ENCODE measurements at places on chromosomes 4 and X.
A peak's percentile ranks its signal among the peaks of the same experiment; 100 is the strongest.

GRCh38 chr4:159764343-159764952 is 661.6 kb downstream of the RAPGEF2 start:
- DNase-seq: peak; percentile 13

- no peak for DNase-seq
These were observed 26.7 kb downstream of the TMEM192 start for GRCh38 chr4:165085946-165086345.

DNA sequence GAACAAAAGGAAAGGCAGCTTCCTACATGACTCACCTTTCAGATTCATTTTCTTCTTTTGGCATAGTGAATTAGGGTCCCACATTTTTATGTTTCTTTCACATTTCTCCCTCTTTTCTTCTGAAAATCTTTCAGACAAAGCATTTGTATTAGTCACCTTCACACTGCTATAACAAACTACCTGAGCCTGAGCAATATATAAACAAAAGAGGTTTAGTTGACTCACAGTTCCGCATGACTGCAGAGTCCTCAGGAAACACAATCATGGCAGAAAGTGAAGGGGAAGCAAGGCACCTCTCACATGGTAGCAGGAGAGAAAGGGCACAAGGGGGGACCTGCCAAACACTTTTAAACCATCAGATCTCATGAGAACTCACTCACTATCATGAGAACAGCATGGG is 36.9 kb downstream of the MAGEA9 start:
- no peak for DNase-seq

GRCh38 chr4:39410415-39410814 is 3.7 kb downstream of the KLB start:
- DNase-seq: no peak

Data from inflammatory macrophage (primary cell).